ENCODE measurements at places on chromosomes 12 and 14. TPM values are rescaled to one million over a fixed set of nuclear protein-coding genes. Genes with fewer than 3 reads are reported as not detected.

GRCh38 chr12:5227708-5228373 lies 184.2 kb downstream of the KCNA5 start:
- no peak overlapping the region for H3K27ac ChIP-seq
- H3K27me3 ChIP-seq: peaks cover 8% of the 10 kb centered on the region
- H3K4me3 ChIP-seq: no peak overlapping the region
- DNase-seq: no peak

DNA sequence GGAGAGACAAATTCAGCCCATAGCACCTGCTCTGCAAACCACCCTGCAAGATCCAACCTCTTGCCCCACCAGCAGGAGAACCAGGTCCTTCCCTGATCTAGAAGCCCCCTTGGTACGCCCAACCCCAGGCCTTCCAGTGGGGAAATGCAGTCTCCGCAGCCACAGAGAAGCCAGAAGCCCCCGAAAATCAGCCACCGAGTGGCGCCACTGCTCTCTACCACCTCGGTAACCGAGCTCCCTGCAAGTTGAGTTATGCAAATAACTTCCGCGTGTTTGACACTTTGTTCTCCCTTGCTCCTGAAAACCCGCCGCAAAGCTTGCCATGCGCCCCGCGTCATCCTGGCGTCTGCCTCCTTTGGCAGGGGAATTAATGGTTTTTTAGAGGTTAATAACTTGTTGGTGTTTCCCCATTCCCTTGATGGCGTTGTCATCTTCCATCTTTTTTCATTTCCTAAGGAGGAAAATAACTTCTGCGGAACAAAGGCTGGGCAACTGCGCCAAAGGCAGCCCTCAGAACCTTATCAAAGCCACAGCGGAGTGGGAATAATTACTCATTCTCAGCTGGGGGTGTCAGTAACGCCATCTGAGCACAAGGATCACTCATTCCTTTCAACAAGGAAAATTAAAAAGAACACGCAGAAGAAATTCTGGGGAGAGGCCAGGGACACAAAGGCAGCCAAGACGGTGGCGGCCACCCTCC lies 60.4 kb downstream of the FZD10 start:
- no peak overlapping the region for H3K4me3 ChIP-seq
- no peak overlapping the region for H3K27ac ChIP-seq
- H3K36me3 ChIP-seq: no peaks in the 10 kb centered on the region
- peaks cover 3% of the 10 kb centered on the region for H3K27me3 ChIP-seq
- DNase-seq: no peak

GRCh38 chr14:69370061-69370460 lies 28.0 kb downstream of the ERH start:
- H3K27me3 ChIP-seq: peaks cover 5% of the 10 kb centered on the region
- no peak overlapping the region for H3K4me3 ChIP-seq
- peaks cover 5% of the 10 kb centered on the region for H3K36me3 ChIP-seq
- H3K4me1 ChIP-seq: no peaks in the 10 kb centered on the region
- no peak overlapping the region for H3K27ac ChIP-seq

GRCh38 chr12:114400361-114400811 lies 5.6 kb downstream of the TBX5 start:
- no peak overlapping the region for H3K27ac ChIP-seq
- H3K4me3 ChIP-seq: no peak overlapping the region
- H3K27me3 ChIP-seq: peaks cover 13% of the 10 kb centered on the region
- no peak for DNase-seq

- no peak for DNase-seq
- no peak overlapping the region for H3K27ac ChIP-seq
- H3K4me3 ChIP-seq: no peak overlapping the region
- no peaks in the 10 kb centered on the region for H3K36me3 ChIP-seq
- H3K4me1 ChIP-seq: no peaks in the 10 kb centered on the region
These were observed 49.1 kb upstream of the KCNJ8 start for GRCh38 chr12:21823581-21823980.

- H3K36me3 ChIP-seq: no peaks in the 10 kb centered on the region
- peaks cover 8% of the 10 kb centered on the region for H3K27me3 ChIP-seq
- H3K4me1 ChIP-seq: no peaks in the 10 kb centered on the region
These were observed 40.4 kb downstream of the SLC8A3 start for GRCh38 chr14:70148351-70148750.

DNA sequence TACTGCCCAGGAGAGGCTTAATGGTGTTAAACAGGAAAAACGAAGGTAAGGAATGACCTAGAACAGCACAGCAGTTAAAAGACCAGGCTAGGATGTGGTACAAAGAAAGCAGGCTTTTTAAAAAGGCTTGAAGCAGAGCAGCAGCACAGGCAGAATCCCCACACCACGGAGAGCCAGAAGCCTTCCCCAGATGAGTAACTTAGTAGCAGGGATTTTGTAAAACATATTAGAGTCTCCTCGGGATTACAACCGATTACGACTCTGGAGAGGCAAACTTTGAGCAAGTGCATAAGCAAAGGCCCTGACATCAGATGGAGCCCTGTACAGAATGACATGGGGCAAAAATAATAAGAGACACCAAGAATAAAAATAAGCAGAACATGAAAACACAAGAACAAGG lies 37.1 kb upstream of the DHRS4 start:
- H3K4me1 ChIP-seq: no peaks in the 10 kb centered on the region
- H3K27me3 ChIP-seq: no peaks in the 10 kb centered on the region
- no peak for DNase-seq
- no peak overlapping the region for H3K27ac ChIP-seq

- no peaks in the 10 kb centered on the region for H3K36me3 ChIP-seq
- no peak overlapping the region for H3K4me3 ChIP-seq
- DNase-seq: no peak
- no peak overlapping the region for H3K27ac ChIP-seq
- H3K4me1 ChIP-seq: no peaks in the 10 kb centered on the region
- H3K27me3 ChIP-seq: peaks cover 7% of the 10 kb centered on the region
These were observed 10.1 kb downstream of the BMP4 start for GRCh38 chr14:53946404-53947093.

GRCh38 chr14:29805415-29806123 lies 122.1 kb downstream of the PRKD1 start:
- no peak for DNase-seq
- H3K27ac ChIP-seq: no peak overlapping the region
- H3K27me3 ChIP-seq: no peaks in the 10 kb centered on the region
- no peaks in the 10 kb centered on the region for H3K4me1 ChIP-seq
- H3K36me3 ChIP-seq: no peaks in the 10 kb centered on the region

DNA sequence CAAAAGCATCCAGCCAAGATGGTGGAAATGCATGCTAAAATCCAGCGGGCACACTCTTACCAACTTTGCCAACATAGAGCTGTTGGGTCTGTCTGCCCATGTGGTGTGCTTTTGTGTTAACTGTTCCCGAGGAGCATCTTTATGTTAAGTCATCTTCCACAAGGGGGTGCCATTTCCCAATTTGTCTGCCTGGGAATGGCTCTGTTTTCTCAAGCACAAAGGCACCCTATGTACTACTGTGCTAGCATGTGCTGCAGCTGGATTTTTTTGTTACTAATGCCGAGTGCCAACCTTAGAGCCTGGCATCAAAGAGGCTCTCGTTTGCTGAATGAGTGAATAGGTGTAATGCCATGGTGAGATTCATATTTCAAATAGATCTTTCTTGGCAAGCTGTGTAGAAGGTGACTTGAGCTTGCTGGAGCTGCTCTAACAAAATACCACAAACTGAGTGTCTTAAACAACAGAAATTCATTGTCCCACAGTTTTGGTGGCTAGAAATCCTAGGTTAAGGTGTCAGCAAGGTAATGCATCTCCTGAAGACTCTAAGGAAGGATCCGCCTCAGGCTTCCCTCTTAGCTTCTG lies 74.3 kb downstream of the TRHDE start:
- no peaks in the 10 kb centered on the region for H3K36me3 ChIP-seq
- H3K27me3 ChIP-seq: no peaks in the 10 kb centered on the region
- DNase-seq: peak; percentile 10
- no peak overlapping the region for H3K27ac ChIP-seq
- H3K4me3 ChIP-seq: no peak overlapping the region

- peaks cover 22% of the 10 kb centered on the region for H3K36me3 ChIP-seq
- DNase-seq: no peak
- H3K27me3 ChIP-seq: no peaks in the 10 kb centered on the region
- no peak overlapping the region for H3K27ac ChIP-seq
- H3K4me1 ChIP-seq: no peaks in the 10 kb centered on the region
These were observed 89.3 kb upstream of the RFX4 start for GRCh38 chr12:106493531-106493930.

DNA sequence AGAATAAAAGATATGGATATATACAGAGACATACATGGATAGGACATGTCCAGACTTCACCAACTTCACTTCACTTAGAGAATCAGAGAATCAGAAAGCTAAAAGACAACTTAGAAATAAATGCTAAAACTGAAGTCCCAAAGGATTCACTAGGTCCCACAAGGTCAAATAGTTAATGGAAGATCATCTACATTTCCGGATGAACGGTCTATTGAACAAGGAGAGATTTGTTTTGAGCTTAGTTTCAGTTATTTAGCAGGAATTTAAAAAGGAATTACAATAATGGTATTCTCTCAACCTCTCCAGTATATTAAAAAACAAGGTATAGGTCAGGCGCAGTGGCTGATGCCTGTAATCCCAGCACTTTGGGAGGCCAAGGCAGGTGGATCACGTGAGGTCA lies 187.0 kb downstream of the MED13L start:
- H3K27ac ChIP-seq: no peak overlapping the region
- H3K27me3 ChIP-seq: no peaks in the 10 kb centered on the region
- no peak for DNase-seq
- no peak overlapping the region for H3K4me3 ChIP-seq
- H3K36me3 ChIP-seq: peaks cover 10% of the 10 kb centered on the region

DNA sequence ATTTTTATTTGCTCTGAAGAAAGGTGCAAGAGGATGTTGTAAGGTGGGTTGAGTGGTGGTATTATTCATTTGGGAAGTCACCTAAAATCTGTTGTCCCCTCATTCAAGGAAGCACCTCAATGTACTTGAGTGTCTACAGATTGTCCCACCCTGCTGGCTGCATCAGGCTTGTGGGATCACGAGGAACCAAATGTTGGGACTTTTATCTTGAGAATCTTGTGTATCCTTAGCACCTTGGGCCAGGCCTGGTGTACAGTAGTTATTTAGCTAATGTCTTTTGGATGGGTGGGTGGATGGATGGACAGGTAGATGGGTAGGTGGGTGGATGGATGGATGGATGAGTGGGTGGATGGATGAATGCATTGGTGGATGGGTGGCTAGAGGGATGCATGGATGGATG lies 519.3 kb downstream of the BCL11B start:
- no peak overlapping the region for H3K4me3 ChIP-seq
- H3K4me1 ChIP-seq: no peaks in the 10 kb centered on the region
- H3K36me3 ChIP-seq: no peaks in the 10 kb centered on the region
- peaks cover 9% of the 10 kb centered on the region for H3K27me3 ChIP-seq
- no peak for DNase-seq
- H3K27ac ChIP-seq: no peak overlapping the region

DNA sequence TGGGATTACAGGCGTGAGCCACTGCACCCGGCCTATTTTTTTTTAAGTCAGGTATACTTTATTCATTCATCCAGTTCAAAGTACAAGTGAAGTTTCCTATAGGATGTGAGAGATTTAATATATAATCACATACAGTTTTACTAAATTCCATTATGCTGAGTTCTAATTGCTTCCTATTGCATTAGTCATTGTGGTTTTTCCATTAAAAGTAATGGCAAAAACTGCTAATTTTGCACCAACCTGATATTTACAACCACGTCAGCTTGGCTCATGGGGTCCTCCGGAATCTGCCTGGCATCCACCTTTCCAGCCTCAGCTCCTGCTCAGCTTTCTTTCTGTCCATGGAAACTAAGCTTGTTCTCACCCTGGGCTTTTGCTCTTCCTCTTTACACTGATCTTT lies 67.0 kb upstream of the CSRP2 start:
- no peak overlapping the region for H3K27ac ChIP-seq
- H3K27me3 ChIP-seq: peaks cover 8% of the 10 kb centered on the region
- H3K4me1 ChIP-seq: no peaks in the 10 kb centered on the region
- no peak overlapping the region for H3K4me3 ChIP-seq
- no peak for DNase-seq

Gene IL26
- not detected for polyA plus RNA-seq

Gene MGP
- not detected for polyA plus RNA-seq

Gene CELA1
- not detected for polyA plus RNA-seq

Gene CLEC4D
- polyA plus RNA-seq: not detected

Gene TAS2R46
- polyA plus RNA-seq: not detected

Data from immature natural killer cell (primary cell).